Tongue (tissue), 3 donors: ENCODE measurements at places on chromosomes 4 and X. TPM values are rescaled to one million over a fixed set of nuclear protein-coding genes. Genes with fewer than 3 reads are reported as not detected.

DNA sequence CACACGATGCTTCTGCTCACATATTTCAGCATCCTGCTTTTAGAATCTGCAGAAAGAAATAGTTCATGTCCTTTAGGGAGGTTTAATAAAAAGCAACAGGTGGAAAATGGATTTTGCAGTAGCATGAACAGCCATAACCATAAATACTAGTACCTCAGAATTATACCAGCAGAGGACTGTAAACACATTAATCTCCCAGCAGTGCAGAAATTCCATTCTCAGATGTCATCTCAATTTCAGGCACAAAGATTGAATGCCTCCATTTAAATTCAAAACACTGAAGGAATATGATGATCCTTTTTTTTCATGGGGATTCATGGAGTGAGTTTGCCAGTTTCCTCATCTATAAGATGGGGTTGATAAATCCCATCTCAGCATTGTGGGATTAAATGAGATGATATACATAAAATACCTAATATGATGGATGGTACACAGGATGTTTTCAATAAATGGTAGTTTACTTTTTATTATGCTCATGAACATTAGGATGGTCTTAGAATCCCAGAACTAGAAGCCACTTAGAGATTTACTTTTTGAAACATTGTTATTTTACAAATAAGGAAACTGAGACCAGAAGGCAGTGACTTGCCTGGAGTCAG lies 566 bp upstream of the LIMCH1 start:
- no peak for DNase-seq

GRCh38 chrX:4674028-4674782 lies 960.8 kb upstream of the PRKX start:
- no peak for DNase-seq

Gene AMMECR1
- total RNA-seq: 19.5 TPM

DNA sequence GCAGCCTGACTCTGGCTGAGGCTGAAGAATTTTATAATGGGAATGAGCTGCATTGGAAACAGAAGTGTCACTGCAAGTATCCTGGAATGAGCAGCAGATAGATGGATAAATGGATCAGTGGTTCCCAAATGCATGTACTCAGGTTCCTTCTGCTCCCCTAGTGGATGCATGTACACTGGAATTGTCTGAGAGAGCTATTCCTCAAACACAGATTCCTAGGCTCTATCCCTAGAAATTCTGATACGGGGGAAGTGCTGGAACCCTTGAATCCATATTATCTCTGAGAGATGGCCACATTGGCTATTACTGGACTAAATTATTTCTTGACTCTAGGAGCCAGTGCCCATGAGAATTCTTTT lies 64.8 kb downstream of the TMEM131L start:
- DNase-seq: no peak
